ENCODE measurements at places on chromosomes 1 and 21.
A peak's percentile ranks its signal among the peaks of the same experiment; 100 is the strongest.

DNA sequence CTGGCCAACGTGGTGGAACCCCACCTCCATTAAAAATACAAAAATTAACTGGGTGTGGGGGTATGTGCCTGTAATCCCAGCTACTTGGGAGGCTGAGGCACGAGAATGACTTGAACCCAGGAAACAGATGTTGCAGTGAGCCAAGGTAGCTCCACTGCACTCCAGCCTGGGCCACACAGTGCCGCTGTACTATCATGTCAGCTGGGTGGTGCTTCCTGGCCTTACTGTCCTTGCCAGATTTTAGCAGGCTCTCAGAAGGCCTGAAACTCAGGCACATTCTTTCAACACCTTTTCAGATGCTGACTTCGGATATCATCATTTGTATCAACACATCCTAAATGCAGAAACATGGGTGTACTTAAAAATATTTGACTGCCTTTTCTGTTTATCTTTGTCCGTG is 31.6 kb upstream of the NBL1 start:
- no peak for DNase-seq

- peak; percentile 66 for DNase-seq
Measured at GRCh38 chr1:27357281-27358037, 9.3 kb downstream of the MAP3K6 start.

GRCh38 chr1:210900820-210901219 is 233.1 kb downstream of the KCNH1 start:
- no peak for DNase-seq

- no peak for DNase-seq
Measured at GRCh38 chr1:47738560-47739182, 258.5 kb downstream of the TRABD2B start.

GRCh38 chr1:56972976-56973375 is 7.2 kb upstream of the C8B start:
- DNase-seq = no peak

- no peak for DNase-seq
Measured at GRCh38 chr1:77040826-77041225, 173.5 kb downstream of the ST6GALNAC5 start.

DNA sequence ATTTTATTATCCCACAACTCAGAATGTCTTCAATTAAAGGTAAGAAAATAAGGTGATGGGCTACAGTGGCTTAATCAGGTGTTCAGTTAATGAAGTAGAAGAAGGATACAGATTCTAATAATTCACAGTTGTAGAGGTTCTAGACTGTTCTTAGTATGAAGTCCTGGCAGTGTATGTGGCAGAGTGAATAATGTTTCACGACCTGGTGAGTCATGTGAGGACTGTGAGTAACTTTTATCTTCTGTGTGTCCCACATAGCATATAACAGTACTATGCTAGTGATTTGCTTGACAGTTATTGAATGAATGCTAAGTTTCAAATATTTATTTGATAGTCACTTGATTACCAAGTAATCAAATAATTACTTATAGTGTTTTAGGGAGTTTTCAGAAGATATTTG is 20.0 kb downstream of the SLC16A4 start:
- DNase-seq = no peak

DNA sequence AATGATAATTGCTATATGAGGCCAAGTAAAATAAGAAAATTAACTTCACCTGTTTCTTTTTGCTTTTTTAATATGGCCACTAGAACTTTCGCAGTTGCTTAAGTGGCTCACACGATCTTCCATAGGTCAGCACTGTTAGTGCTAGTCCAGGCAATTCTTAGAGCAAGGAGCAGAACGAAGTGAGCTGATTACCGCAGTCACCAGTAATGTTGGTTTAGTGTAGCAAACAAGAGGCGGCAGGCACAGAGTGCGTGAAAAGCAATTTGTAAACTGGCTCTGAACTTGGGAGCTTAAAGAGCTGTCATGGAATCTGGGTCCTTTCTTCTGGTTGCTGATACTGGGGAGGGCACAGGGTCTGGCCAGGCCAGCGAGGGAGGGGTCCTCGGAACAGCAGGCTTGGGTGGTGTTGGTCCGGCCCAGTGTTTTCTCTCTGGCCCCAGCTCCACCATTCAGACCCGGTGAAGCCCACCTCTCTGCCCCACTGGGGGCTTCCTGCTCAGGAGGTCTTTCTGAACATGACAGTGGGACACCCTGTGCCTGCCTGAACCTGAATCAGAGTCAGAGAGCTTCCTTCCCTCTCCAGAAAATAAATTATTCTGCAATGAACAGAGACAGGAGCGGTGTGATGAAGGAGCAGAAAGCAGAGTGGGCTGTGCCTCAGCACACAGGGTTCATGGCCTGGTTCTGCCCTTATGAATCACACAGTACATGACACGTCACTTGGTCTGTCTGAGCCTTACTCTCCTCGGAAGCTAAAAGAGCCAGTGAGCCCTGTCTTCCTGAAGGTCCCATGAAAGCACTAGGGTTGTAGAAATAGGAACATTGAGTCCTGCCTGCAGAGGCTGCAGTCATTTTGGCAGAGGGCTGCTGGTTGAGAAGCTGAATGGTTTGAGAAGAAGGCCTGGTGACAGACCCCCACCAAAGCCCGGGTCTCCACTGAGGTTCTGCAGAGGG is 11.9 kb downstream of the ETS2 start:
- no peak for DNase-seq

All from activated CD4-positive, CD25-positive, alpha-beta regulatory T cell (primary cell).